NCI-H1105 treated with DMSO at 0.1 percent for 48 hours (cell line): ENCODE measurements at places on chromosomes 12 and 14.
A peak's percentile ranks its signal among the peaks of the same experiment; 100 is the strongest.

GRCh38 chr12:67222302-67222701, 46.9 kb upstream of the CAND1 start:
- DNase-seq = peak; percentile 39

- no peak for DNase-seq
Measured at GRCh38 chr14:69092840-69093422, 60.0 kb downstream of the DCAF5 start.

GRCh38 chr12:66304296-66304900, 2.1 kb downstream of the HELB start:
- no peak for DNase-seq

- no peak for DNase-seq
Measured at GRCh38 chr14:104392001-104392395, 187.6 kb upstream of the C14orf180 start.

DNA sequence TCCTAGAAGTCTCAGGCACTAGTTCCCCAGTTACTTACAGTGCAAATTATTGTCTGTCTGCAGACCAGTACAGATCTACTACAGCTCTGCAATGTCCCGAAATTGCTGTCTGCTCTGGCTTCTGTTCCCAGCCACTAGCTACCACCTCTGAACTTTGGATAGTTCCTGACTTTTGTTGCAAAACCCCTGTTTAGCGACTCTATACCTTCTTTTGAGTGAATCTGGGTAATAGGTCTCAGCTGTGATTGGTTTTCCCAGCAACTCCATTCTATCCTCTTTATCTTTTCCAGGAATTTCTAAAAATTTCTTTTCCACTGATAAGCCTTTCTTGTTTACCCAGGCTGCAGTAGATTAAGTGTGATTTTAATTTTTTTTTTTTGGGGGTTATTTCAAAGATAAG, 16.8 kb downstream of the KCNJ8 start:
- no peak for DNase-seq

DNA sequence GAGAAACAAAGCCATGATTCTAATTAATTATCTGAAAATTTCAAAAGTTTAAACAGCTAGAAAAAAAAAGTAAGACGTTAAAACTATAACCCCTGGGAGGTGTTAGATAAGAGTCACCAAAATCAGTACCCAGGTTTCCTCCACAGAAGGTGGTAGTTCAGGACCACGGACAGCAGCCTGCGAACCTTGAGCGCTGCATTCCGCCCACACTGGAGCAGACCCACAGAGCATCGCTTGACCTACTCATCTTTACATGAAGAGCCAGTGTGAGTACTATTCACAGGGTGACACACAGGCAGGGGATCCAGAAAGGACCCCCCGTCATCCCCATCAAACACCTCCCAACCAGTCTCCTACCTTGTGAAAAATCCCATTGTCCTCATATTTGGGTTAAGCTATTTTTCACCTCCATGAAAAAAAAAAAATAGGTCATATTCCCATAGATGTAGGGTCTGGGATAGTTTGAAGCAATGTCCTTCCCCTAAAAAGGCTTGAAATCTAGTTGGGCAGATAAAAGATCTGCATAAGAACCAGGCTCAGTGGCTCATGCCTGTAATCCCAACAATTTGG, 8.8 kb upstream of the CHGA start:
- no peak for DNase-seq
